ENCODE measurements at places on chromosomes 6 and 20.
A peak's percentile ranks its signal among the peaks of the same experiment; 100 is the strongest.

- DNase-seq, result peak; percentile 8
Observed at GRCh38 chr6:2542858-2543218, 207.9 kb downstream of the MYLK4 start.

DNA sequence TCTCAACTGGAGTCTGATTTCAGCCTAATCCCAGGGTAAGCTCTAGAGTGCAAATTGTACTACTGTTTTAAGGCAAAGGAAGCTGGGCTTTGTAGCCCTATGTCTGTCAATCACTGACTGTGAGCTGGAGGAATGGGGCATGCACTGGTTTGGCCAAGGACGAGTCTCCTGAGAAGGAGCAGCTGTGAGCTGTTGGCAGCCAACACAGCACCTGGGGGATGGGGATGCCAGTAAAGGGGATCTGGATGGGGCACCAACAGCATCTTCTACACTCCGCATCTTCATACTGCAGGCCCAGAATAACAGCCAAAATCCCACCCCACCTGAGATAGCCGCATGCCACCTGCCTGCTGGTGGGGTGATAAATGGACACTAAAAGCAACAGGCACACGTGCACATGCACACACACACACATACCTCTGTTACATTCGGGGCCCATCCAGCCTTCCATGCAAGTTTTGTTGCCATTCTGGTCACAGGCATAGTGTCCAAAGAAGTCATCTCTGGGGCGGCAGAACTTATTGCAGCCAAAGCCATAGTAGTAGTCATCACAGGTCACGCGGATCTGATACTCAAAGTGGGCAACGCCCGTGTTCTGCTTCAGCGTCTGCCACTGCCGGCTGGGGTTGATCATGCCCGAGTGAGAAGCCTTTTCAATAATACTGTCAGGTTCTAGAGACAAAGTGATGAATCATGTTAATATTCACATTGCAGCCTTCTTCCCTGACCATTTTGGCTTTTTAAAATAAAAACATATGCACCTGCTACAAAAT, 15.6 kb downstream of the JAG1 start:
- DNase-seq, result no peak

DNA sequence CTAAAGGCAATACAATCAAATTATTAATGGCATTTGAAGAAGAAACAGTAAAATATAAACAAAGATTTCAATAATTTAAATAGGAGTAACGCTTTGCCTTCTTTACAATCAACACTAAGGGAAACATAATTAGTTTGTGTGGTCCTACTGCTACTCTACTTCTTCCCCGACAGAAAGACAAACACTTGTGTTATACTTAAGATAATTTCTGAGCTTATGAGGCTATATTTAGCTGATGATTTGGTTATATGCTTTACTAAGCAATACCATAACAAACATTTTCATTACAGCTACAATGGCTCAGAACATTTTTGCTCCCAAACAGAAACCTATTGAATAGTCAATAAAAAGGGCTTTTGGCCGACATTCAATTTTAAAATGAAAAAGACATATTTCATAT, 1217.2 kb upstream of the GJE1 start:
- DNase-seq, result no peak

GRCh38 chr6:158417760-158418098, 105.5 kb downstream of the TULP4 start:
- no peak for DNase-seq

GRCh38 chr6:100366419-100366818, 98.3 kb downstream of the SIM1 start:
- no peak for DNase-seq

- no peak for DNase-seq
Observed at GRCh38 chr6:161436106-161436876, 162.4 kb upstream of the AGPAT4 start.

DNA sequence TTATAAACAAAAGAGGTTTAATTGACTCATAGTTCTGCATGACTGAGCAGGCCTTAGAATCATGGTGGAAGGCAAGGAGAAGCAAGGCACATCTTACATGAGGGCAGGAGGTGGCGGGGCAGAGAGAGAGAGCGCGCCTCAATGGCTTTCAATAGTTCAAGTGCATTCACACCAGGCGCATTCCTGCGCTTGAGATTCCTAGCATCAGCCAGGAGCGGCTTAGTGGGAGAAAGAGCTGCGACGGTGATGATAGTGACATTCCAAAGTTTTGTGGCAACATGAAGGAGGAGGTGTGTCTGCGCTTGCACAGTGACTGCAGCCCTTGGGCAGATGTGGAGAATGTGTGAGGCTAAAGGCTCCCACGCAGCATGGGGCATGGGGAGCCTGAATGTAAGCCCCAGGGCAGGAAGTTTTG, 25.0 kb upstream of the EMILIN3 start:
- DNase-seq, result no peak

DNA sequence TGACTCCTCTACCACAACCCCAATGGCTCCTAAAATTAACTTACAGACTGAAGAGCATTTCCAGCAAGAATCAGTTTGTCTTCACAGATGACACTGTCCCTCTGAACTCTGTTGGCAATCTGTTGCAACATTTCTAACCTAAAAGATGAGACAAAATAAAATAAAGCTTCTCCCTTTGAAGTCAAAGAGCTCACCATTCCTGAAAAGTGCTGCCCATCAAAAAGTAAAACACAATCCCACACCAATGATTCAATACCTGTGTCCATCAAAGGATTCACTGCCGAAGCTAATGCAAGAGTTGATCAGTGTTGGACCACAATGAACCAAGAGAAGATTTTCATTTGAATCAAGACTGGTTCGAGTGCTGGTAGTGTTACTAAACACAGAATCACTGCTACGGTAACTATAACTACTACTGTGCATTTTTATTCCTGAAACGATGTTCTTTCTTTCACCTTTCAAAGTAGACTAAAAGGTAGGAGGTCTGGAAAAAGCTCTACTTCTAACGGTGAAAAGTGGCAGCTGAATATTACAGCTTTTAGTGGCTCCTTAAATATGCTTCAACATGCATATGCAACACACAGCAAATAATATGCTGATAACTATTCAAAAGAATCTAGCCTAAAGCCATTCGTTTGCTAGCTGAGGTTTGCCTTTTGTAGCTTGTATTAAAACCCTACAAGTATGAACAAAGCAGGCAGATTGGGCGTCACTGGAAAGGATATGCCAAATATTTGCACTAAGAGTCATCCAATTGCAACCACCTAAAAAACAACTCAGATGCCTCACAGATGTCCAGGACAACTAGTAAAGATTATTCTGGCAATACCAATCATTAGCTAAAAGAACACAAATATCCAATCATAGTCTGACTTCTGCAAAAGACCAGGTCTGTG, at the start of gene DST:
DST (minus strand) TSS at position 524 of the 896 bp plus-strand sequence.
- no peak for DNase-seq

DNA sequence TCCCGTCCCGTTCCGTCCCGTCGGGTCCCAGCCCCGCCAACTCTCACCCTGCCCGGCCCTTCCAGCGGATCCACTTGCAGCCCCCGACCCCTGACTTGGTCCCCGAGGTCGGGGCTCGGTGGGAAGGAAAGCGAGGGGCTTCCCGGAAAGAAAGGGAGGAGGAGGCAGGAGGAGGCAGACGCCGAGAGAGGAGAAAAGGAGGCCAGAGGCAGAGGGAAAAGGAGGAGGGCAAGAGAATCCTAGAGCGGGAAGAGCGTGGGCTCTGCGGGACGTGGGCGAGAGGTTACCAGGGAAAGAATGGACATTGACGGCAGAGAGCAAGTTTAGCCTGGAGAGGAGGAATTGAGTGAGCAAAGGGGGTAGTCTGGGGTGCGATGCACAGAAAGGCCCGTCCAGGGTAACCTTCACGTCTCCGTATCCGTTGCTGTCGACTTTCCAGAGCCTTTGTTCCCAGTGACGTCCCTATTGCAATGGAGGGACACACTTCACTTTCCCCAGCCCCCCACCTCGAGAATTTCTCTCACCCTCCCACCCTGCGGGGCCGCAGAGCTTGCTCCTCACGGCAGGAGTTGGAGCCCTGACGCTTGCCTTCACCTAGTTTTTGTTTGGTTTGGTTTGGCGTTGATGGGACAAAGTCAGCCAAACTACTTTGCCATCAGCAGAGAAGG, 477 bp upstream of the MOXD1 start:
- no peak for DNase-seq

DNA sequence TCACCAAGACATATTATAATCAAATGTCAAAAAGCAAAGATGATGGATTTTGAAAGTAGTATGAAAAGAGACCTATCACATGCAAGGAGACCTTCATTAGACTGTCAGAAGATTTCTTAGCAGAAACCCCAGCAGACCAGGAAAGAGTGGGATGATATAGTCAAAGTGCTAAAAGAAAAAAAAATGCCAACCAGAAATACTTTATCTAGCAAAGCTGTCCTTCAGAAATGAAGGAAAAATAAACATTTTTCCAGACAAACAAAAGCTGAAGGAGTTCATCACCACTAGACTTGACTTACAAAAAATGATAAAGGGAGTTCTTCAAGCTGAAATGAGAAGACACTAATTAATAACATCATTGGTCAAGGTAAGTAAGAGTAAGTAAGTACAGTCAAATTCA, 251.2 kb upstream of the SASH1 start:
- DNase-seq, result no peak

- no peak for DNase-seq
Observed at GRCh38 chr20:11917663-11918062, at the start of gene BTBD3. BTBD3 (plus strand) TSS chr20:11917893; CDS start chr20:11918276, 383 bp downstream.

DNA sequence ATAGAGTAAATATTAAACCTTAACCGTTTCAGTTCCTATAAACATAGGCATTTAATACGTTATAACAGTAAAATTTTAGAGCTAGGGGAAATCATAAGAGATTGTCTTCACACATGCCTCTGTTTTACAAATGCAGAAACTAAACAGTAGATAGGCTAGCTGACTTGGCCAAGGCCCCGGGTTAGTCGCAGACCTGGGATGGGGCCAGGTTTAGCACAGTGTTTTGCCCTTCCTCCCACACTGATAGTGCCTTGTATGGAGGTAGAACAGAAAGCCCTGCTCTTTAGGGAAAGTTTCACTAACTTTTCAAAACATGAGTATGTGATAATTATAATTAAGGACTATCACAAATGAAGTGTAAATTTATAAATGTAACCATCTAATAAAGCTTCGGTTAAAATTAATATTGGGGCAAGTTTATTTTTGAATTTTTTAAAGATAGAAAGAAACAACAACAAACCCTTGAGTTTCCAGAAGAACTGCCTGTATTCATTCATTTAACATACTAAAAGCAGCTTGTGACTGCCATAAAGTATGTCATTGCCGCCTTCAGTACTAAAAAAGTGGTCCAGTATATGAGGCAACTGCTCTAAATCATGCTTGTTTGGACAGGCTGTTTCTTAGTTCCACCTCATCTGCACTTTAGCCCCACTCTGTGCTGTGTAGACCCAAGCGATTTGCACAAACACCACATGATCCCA, 62.5 kb upstream of the LOC128125822 start:
- no peak for DNase-seq

GRCh38 chr6:169833258-169833794, 81.9 kb downstream of the ERMARD start:
- no peak for DNase-seq

GRCh38 chr6:108163267-108163643, 2.6 kb upstream of the NR2E1 start:
- DNase-seq, result no peak

GRCh38 chr20:12737900-12738299, 270.9 kb upstream of the SPTLC3 start:
- no peak for DNase-seq

GRCh38 chr6:140581601-140582000, 1207.2 kb upstream of the CITED2 start:
- no peak for DNase-seq

- no peak for DNase-seq
Observed at GRCh38 chr6:7260291-7261031, 52.5 kb downstream of the SSR1 start.

GRCh38 chr6:33481192-33481591, 26.8 kb downstream of the ZBTB9 start:
- no peak for DNase-seq

GRCh38 chr20:63255931-63256704, 1.9 kb upstream of the NKAIN4 start:
- no peak for DNase-seq

GRCh38 chr20:44399446-44399845, 43.9 kb downstream of the HNF4A start:
- no peak for DNase-seq

DNA sequence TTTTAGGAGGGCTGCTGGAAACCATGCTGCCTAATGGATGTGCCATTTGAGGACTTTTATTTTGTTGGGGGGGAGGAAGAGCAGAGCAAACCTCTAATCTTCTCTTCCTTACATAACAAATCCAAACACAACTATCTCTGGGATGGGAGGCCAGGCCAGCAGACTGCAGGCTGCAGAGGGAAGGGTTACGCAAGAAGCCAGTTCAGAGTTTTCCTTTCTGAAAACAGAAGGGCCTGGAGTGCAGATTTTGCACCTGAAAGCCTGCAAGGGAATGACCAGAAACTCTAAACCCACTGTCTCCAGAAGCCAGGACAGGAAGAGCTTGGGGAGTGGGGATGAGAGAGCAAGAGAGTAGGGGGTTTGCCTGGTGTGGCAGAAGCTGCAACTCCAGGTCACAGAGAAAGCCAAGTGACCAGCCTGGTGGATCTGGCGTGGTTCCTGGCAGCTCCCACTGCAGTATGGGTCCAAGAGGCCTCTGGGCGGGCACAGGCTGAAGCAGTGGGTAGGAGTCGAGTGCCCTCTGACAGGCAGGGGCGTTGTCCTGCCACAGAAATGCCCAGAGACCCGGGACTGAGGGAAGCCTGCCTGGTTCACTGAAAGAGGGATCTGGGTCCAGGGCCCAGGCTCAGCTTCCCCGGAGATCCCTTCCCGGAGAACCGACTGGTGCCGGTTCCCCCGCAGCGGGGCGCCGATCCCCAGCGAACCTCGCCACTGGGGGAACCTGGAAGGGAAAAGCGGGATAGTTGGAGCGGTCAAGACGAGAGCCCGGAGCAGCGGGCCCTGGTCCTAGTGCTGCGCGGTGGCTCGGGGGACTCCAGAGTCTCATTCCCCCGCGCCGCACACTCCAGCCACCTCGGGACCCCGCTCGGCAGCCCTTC, 6.7 kb downstream of the MAFB start:
- DNase-seq, result no peak

GRCh38 chr20:49292010-49292409, 14.2 kb upstream of the ZNFX1 start:
- DNase-seq, result no peak

GRCh38 chr6:39074486-39074885, 25.9 kb downstream of the GLP1R start:
- DNase-seq, result no peak

DNA sequence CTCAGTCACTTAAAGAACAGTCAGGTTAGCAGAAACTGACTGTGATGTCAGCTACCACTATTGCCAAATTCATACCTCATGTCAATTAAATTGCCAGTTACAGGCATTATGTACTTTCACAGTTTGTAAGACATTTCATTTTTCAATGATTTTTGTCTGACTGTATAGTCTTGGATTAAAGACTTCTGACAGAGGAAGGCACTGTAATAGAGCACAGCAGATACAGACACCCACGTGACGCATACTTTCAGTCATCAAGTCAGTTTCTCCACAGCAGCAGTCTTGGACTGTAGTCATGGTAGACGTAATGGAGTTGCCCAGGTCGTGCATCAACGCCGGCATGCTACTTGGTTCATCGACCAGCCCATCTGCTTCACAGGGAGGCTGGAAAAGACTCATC, 29.5 kb upstream of the ELOVL5 start:
- no peak for DNase-seq
